ENCODE measurements at places on chromosomes 5 and 9.

- no peak for DNase-seq
These were observed 146.8 kb upstream of the DAPK1 start for GRCh38 chr9:87350915-87351314.

GRCh38 chr5:90983711-90984124 is 399.4 kb downstream of the ARRDC3 start:
- DNase-seq = no peak

GRCh38 chr5:59724482-59725391 is 168.8 kb downstream of the PDE4D start:
- no peak for DNase-seq

DNA sequence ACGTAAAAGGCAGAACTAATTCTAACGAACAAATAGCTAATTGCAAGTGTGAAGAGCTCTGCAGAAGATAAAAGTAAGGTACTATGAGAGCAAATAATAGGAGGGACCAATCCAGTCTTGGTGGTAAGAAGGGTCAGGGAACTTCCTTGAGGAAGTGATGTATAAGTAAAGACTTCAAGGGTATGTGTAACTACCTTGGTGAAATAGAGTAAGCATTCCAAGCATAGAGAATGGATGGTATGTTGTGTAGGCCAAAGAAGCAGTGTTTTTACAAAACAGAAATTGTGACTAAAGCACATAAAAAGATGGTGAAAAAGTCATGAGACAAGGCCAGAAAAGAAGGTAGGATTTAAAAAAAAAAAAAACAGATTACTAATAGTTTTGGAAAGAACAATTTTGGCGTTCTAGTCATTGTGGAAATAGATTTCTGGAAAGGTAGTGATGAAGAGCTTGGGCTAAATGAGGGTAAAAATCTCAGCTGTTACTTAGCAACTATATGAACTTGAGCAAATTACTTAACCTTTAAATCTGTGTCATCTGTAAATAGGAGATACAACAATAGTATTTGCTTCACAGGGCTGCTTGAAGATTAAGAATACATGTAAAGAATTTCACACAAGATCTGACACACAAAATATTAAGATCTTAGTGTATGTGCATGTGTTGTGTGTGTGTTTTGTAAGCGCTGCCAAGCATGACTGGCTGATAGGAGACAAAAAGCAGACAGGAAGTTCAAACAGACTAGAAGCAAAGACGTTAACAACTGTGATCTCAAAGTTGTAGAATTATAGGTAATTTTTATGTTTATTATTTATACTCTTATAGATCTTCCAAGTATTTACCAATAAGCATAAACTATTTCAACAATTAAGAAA is 73.5 kb downstream of the NR6A1 start:
- no peak for DNase-seq

Measured in central memory CD8-positive, alpha-beta T cell (primary cell).